ENCODE measurements at places on chromosomes 13 and 19.

DNA sequence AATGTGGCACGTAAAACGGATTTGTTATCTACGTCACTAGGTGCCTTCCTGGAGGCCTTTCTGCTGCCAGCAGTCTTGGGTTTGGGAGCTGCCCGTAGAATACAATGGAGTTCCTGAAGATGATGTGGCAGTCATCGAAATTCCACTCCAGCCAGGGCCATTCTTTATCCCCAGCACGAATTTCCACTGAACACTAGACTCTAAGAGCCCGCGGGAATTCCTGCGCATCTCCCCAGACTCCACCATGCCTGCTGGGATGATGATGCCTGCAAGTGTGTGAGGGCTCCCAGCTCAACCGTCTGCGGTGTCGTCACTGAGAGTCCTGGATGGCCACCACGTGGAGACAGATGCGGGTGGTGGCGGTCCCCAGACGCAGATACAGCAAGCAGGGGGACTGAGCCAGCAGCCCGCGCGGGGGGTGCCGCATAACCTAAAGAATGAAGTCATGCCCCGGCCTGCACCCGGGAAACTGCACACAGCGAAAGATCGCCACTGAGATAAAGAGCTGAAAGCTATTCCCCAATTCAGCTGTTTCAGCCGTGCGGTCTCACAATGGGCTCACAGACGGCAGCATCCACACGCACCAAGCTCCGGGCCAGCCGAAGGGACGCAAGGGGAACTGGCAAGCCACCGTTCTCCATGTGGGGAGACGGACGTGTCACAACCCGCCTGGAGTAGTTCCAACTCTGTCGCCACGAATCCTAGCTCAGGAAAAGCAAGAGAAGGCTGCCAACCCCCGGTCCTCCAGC, 41.1 kb downstream of the COL4A1 start:
- no peaks in the 10 kb centered on the region for H3K27me3 ChIP-seq
- no peak for DNase-seq
- H3K27ac ChIP-seq: no peak overlapping the region
- H3K4me3 ChIP-seq: no peak overlapping the region
- peaks cover 6% of the 10 kb centered on the region for H3K4me1 ChIP-seq

DNA sequence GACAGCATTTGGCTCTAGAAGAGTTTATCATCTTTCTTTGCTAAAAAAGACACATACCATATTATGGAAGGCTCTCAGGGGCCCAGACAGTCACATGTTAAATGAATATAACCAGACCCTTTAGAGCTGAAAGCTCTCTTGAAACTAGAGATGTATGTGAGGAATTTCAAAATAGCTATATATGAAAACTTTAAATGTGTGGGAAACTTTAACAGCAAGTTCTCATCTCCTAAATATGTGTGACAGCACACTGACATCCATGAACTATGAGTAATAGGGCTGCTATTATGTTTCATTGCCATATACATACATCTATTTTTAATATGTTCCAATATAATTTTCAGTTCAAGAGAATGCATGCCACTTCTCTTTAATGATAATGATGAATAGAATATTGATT, 509.5 kb downstream of the GPC6 start:
- DNase-seq: no peak
- no peaks in the 10 kb centered on the region for H3K4me1 ChIP-seq
- no peak overlapping the region for H3K4me3 ChIP-seq
- no peaks in the 10 kb centered on the region for H3K36me3 ChIP-seq

DNA sequence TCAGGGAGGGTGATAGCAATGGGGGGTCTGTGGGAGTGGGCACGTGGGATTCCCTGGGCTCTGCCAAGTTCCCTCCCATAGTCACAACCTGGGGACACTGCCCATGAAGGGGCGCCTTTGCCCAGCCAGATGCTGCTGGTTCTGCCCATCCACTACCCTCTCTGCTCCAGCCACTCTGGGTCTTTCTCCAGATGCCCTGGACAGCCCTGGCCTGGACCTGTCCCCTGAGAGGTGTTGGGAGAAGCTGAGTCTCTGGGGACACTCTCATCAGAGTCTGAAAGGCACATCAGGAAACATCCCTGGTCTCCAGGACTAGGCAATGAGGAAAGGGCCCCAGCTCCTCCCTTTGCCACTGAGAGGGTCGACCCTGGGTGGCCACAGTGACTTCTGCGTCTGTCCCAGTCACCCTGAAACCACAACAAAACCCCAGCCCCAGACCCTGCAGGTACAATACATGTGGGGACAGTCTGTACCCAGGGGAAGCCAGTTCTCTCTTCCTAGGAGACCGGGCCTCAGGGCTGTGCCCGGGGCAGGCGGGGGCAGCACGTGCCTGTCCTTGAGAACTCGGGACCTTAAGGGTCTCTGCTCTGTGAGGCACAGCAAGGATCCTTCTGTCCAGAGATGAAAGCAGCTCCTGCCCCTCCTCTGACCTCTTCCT, 9.3 kb upstream of the CEACAM7 start:
- no peaks in the 10 kb centered on the region for H3K36me3 ChIP-seq
- no peak overlapping the region for H3K4me3 ChIP-seq
- no peak for DNase-seq
- H3K4me1 ChIP-seq: no peaks in the 10 kb centered on the region
- H3K27ac ChIP-seq: no peak overlapping the region
- no peaks in the 10 kb centered on the region for H3K27me3 ChIP-seq

GRCh38 chr19:41876847-41877832, at the start of gene CD79A:
CD79A (plus strand) TSS chr19:41877279; CDS start chr19:41877305, 26 bp downstream.
- no peak within 1 kb of the TSS for H3K27ac ChIP-seq
- no peak for DNase-seq
- H3K4me3 ChIP-seq: no peak within 1 kb of the TSS
- H3K27me3 ChIP-seq: no peaks in the 10 kb centered on the region
- H3K36me3 ChIP-seq: no peaks in the 10 kb centered on the region
- H3K4me1 ChIP-seq: no peaks in the 10 kb centered on the region

- DNase-seq: no peak
- H3K36me3 ChIP-seq: no peaks in the 10 kb centered on the region
- H3K4me3 ChIP-seq: no peak overlapping the region
- no peaks in the 10 kb centered on the region for H3K27me3 ChIP-seq
Observed at GRCh38 chr13:21979161-21979806, 308.4 kb downstream of the FGF9 start.

GRCh38 chr19:38425810-38426466, at the start of gene RASGRP4:
RASGRP4 (minus strand) TSS chr19:38426219; CDS start chr19:38426091, 128 bp downstream.
- DNase-seq: no peak
- no peak within 1 kb of the TSS for H3K4me3 ChIP-seq
- no peaks in the 10 kb centered on the region for H3K27me3 ChIP-seq
- peaks cover 7% of the 10 kb centered on the region for H3K4me1 ChIP-seq
- H3K36me3 ChIP-seq: no peaks in the 10 kb centered on the region

DNA sequence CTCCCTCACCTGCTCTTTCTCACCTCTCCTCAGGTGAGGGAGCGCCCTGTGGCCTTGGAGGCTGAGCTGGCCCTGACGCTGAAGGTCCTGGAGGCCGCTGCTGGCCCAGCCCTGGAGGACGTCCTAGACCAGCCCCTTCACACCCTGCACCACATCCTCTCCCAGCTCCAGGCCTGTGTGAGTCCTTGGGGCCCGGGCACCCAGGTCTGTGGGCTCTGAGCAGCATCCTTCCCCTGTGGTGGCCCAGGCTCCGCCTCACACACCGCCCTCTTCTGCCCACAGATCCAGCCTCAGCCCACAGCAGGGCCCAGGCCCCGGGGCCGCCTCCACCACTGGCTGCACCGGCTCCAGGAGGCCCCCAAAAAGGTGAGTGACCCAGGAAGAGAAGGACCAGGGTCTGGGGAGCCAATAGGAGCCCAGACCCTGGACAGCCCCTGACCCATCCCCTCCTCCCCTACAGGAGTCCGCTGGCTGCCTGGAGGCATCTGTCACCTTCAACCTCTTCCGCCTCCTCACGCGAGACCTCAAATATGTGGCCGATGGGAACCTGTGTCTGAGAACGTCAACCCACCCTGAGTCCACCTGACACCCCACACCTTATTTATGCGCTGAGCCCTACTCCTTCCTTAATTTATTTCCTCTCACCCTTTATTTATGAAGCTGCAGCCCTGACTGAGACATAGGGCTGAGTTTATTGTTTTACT, 1.9 kb downstream of the IFNL1 start:
- H3K4me3 ChIP-seq: no peak overlapping the region
- H3K27ac ChIP-seq: no peak overlapping the region
- no peaks in the 10 kb centered on the region for H3K27me3 ChIP-seq
- H3K36me3 ChIP-seq: no peaks in the 10 kb centered on the region
- no peaks in the 10 kb centered on the region for H3K4me1 ChIP-seq

DNA sequence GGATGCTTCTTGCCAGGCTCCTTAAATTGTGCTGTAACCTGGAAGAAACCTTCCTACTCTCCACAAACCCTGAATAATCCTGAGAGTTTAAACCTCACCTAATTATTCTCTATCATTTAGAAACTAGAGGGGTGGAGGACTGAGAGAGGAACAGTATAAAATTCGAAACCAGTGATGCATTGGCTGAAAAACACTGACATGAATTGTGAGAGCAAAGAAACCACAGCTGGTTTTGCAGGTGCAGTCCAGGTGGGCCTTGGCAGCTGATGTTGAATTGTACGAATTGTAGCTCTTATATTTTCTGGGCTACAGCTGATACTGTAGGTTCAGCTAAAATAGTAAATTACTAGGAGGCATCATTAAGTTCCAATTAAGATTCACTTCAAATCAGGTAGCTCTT, 227.0 kb upstream of the SLITRK5 start:
- H3K4me3 ChIP-seq: no peak overlapping the region
- no peak for DNase-seq
- H3K27ac ChIP-seq: no peak overlapping the region

GRCh38 chr13:59951011-59951410, 212.7 kb downstream of the DIAPH3 start:
- no peaks in the 10 kb centered on the region for H3K4me1 ChIP-seq
- H3K27ac ChIP-seq: no peak overlapping the region
- H3K27me3 ChIP-seq: no peaks in the 10 kb centered on the region
- H3K36me3 ChIP-seq: no peaks in the 10 kb centered on the region

DNA sequence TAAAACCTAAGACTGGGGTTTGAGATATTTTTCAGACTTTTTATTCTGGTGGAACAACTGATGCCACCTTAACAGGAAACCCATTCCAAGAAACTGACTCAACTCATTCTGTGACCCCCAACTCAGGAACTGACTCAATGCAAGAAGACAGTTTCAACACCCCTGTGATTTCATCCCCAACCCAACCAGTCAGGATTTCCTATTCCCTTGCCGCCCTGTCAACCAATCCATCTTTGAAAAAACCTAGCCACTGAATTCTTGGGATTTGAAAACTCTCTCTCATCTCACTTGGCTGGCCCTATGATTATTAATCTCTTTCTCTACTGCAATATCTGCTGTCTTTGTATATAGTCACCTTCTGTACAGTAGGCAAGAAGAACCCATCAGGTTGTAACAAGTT, 1211.9 kb upstream of the ATXN8OS start:
- no peak for DNase-seq
- no peaks in the 10 kb centered on the region for H3K27me3 ChIP-seq
- no peak overlapping the region for H3K27ac ChIP-seq

GRCh38 chr19:15992014-15992413, 43.2 kb downstream of the OR10H4 start:
- H3K4me3 ChIP-seq: no peak overlapping the region
- no peaks in the 10 kb centered on the region for H3K4me1 ChIP-seq
- no peak overlapping the region for H3K27ac ChIP-seq
- no peak for DNase-seq

DNA sequence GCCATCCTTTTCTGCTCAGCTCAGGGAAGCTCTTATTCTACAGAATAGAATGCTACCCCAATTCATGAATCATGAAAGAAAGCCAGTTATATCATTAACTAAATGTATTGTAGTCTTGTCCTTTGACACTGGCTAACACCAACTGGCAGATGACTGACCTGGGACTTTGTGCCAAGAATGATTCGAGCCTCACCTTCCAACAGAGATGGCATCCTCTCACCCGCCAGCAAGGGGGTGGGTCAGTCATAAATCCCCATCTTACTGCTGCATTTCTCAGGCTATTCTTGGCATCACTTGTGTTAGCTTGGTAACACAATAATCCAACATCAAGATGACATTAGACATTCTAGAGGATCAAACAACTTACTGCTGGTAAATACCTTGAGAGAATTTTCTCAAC, 1239.8 kb upstream of the MIR17HG start:
- no peak overlapping the region for H3K27ac ChIP-seq
- H3K27me3 ChIP-seq: no peaks in the 10 kb centered on the region
- no peak overlapping the region for H3K4me3 ChIP-seq
- no peak for DNase-seq
- no peaks in the 10 kb centered on the region for H3K4me1 ChIP-seq

DNA sequence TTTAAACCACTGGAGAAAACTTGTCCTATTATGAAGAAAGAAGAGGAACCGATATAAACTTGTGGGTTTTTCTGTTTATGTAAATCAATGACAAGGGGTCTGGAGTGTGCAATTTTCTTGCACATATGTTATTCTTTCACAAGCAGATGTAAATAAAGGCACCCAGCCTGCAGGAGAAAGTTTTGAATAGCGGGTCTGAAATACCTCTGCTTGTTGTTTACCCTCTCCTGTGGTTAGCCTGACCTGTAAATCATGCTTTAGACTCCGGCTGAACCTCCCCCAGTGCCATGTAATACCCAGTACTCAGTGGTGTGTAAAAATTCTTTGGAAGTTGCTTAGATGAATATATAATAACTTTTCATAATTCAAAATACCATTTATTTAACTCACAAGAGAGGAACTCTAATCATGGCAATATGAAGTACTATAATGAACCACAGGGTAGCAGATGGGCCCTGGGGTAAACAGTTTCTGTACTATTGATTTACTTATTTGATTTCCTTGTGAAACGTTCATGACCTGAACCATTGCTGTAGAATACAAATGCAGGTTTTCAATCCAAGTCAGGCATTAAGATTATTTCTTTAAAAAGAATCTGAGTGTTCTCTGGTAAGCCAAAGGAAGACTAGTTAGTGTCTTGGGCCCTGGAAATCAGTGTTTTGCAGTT, 245.1 kb downstream of the LMO7 start:
- H3K27ac ChIP-seq: no peak overlapping the region
- DNase-seq: no peak
- no peak overlapping the region for H3K4me3 ChIP-seq

DNA sequence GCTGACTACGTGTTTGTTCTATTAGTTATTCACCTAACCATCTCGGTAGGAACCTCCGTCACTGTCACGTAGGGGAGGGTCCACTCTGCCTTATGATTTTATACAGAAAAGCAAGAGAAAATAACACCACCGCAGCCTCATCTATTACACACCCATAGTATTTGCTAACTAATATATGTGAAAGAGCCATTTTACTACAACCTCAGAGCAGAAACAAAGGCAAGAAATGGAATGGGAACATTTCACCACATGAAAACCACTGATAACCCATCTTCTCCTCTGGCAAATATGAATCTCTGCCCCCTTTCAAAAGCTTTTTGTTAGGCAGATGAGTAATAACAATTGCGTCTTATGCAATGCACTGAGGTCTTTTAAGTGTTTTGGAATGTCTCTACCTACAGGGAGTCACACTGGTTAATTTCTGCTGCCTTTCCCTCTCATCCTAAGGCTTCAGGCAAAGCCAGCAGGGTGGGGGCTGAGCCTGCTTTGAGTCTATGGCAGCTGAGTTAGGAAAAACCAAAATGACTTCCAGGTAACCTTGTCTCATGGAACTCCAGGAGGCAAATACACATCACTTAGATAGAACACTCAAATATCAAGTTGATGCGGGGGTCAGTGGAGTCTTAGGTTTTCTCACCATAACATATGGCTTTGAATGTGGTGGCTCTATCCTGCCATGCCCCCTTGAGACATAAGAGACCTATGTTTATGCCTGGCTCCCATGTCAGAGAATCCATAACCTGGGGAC, 15.0 kb downstream of the TSHZ3 start:
- H3K27me3 ChIP-seq: no peaks in the 10 kb centered on the region
- H3K4me1 ChIP-seq: peaks cover 3% of the 10 kb centered on the region
- H3K4me3 ChIP-seq: no peak overlapping the region
- no peak overlapping the region for H3K27ac ChIP-seq
